ENCODE measurements at places on chromosomes 1 and 21. TPM values are rescaled to one million over a fixed set of nuclear protein-coding genes. Genes with fewer than 3 reads are reported as not detected.
A peak's percentile ranks its signal among the peaks of the same experiment; 100 is the strongest.

DNA sequence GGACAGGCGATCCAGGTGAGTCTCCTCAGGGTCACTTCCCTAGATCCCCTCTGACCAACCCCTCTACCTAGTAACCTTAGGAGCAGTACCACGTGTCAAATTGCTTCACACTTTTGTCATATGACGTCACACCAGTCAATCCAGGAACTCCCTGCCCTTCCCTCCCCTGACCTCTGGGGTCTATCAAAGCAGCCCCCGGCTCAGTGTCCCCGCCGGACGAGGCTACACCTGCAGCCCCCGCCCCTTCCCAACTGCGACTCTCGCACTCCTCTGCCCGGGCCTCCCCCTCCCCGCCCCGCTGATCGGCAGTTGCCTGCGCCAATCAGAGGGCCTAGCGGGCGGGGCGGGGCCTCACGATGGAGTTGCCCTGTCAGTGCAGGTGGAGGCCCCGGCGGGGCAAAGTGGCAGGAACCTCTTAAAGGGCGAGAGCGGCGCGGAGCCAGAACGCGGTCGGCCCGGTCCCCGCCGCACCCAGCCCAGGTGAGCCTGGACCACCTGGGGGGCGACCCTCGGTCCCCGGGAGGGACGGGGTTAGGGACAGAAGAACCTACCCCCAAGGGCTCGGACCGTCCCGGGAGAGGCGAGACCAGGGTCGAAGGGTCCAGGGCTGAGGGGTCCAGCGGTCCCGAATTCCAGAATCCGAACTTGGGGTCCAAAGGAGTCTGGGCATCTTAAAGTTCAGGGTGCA is 27.5 kb upstream of the EPB41 start:
- DNase-seq, result peak; percentile 92

DNA sequence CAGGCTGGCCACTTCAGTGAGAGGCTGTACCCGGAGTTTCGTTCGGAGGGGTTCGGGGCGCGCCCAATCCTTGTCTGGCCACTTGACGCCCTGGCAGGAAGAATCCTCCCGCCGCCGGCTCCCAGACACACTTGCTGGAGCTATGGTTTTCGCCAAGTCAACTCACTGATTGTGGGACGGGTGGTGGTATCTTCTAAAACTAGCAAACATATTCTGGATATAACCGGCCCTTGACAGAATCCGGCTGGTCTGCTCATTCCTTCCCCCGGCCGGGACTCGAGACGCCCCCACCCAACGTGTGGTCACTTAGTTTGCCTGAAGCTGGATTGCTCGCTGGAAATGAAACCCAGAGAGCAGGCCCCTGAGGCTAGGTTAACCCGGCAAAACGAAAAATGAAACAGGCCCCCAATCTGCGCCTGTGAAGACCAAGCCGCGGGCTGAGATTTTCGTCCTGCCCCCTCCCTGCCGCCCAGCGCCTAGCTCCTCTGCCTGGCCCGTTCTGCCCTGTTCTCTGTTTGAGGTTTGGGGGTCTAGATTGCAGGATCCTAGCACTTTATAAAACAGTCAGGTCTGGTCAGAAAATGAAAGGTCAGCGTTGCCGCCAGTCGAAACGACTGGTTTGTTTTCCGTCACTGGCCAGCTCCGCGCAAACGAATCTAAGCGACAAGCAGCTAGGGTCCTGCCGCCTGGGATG is 4.6 kb downstream of the GFI1 start:
- no peak for DNase-seq

DNA sequence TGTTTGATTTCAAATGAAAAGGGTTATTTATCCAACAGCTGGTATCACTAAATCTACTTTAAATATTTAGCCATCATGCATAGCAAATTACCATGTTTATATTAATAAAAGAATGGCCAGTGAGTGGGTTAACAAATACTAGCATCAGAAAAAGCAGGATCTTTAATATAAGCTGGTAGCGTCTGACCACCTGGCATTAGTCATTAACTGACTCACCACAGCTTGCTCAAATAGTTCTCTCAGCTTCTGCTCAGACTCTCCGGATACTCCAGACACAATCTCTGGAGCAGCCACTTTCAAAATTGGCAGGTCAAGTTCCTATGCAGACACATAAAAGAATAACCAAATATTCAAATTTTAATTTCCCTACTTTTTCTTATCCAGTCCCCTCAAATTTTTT is 29.6 kb downstream of the NVL start:
- no peak for DNase-seq

The YBX1 gene
- total RNA-seq, result 356 TPM

- no peak for DNase-seq
Observed at GRCh38 chr1:190098107-190098506, 379.6 kb downstream of the BRINP3 start.

DNA sequence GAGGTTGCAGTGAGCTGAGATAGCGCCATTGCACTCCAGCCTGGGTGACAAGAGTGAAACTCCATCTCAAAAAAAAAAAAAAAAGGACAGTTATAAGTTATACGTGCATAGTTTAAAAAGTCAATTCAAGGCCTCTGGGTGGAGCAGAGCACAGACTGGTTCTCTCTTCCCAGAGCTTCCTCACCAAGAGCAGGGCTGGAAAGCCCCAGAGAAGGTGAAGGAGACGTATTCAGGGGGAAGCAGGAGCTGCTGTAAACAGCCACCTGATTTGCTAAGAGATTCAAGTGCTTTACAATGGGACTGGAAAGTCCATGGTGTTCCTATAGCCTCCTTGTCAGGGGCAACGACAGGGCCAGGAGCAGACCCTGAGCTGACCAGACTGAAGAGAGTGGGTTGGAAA is 85.0 kb upstream of the LYST start:
- no peak for DNase-seq

The KCNN3 gene
- 24.6 TPM for total RNA-seq

The LCE1C gene
- not detected for total RNA-seq

DNA sequence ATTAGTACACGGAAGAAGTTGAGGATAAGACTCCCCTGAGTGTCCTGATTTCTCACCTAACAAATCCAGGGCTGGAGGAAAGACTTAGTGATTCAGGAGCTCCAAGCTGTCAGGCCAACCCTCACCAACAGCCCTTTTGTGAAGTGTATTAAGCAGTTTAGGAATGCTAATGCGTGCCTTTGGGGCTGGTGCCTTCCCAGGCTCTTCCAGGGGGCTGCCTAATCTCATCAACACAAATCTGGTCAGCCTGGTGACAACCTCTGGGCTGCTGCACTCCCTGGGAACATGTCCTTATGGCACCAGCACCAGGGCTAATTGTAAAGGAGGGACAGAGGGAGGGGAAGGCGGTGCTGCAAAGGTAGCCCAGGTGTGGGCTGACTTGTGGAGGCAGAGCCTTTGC is 15.5 kb downstream of the CSMD2 start:
- DNase-seq, result no peak

GRCh38 chr1:9135073-9135836 is 6.4 kb upstream of the GPR157 start:
- no peak for DNase-seq

The LMX1A gene
- total RNA-seq, result 1.7 TPM

The ALDH4A1 gene
- total RNA-seq, result 16.6 TPM

The CELA3A gene
- total RNA-seq, result not detected

The OR2T11 gene
- 2.8 TPM for total RNA-seq

The SIM2 gene
- not detected for total RNA-seq

The PLA2G2D gene
- not detected for total RNA-seq
